ENCODE measurements at places on chromosomes 3 and 15.

DNA sequence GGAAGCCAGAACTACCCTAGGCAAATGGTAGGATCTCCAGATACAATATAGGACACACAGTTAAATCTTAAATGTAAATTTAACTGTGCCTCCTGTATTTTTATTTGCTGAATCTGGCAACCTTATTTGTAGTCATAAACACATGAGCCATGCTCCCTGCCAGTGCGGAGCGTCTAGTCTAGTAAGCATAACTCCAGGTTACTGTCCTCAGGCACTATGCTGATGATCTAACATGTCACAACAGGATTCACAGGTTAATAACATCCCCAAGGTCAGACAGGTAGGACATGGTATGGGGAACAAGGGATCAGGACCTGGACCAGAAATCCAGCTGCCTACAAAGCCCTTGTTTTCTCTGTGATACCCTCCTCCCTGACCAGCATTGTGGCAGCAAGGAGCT, 305.1 kb downstream of the CACNA2D3 start:
- no peak for DNase-seq

GRCh38 chr15:88015228-88015860, 241.2 kb downstream of the NTRK3 start:
- DNase-seq = no peak

DNA sequence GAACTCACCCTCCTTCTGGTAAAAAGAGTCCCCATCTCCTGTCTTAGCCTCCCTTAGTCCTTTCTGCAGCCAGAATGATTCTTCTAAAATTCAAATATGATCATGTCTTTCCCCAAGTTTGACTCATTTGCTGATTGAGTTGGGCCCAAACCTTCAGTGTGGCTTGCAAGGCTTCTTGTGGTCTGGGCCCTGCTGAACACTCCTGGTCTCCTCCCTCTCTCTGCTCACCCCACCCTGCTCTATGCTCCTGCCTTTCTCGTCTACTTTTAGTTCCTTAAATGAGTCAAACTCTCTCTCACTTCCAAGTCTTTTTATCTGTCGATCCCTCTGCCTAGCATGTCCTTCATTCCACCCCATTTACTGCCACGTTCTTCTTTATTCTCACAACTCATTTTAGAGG, 72.6 kb downstream of the CCR1 start:
- DNase-seq = no peak

- no peak for DNase-seq
Observed at GRCh38 chr15:99180086-99180963, 69.1 kb downstream of the TTC23 start.

DNA sequence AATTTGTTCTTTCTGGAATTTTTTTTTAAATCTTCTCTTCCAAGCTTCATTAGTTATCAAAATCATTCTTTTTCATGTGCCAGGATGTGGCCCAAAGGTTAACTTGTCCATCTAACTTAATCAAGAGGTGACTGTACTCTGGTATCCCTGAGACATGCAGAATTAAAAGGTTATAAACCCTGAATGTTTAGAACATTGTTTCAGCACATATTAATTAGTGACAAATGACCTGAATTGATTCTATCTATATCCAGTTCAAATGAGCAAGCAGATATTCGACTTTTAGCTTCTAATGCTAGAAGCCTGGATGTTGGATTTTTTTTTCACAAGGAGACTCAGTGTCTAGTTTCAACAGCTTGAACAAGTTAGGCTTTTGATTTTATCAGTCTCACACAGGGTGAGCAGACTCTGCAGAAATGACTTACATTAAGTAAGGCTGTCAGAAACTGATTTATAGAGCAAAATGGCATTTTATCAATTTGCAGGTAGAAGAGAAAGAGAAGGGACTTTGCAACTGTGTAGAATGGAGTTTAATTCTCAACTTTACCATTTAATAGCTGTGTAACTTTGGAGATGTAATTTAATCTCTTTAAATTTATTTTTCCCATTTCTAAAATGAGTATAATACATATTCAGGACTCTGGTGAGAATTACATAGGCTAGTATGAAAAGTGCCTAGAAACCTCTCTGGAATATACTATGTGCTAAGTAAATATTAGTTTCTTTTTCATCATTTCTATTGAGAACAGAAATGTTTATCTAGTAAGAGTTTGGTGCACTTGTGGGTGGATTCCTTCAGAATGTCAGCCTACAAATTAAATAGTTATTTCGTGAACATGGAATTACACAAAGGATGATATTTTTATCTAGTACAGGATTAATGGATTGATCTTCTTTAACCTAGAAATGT, 100.0 kb downstream of the ALCAM start:
- no peak for DNase-seq

GRCh38 chr3:67518236-67518635, 136.2 kb downstream of the SUCLG2 start:
- DNase-seq = no peak

DNA sequence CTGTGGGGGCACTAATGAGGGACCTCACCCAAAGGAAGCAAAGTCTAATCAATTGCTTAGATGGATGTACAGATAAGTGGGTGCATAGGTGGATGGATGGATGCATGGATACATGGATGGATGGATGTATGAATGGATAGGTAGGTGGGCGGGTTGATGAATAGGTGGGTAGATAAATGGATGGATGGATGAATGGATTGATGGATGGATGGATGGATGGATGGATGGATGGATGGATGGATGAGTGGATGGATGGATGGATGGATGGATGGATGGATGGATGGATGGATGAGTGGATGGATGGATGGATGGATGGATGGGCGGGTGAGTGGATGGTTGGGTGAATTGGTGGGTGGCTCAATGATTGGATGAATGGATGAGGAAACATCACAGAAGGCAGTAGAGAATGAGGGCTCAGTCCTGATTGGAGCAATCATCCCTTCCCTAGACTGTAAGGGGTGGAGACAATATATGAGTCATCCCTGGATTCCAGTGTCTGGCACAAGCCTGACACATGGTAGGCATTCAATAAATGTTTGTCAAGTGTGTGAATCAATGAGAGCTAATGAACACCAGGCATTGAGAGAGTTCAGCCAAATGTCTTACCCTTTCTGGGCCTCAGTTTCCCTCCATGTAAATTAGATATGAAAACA, 40.4 kb upstream of the PXYLP1 start:
- no peak for DNase-seq

- no peak for DNase-seq
Observed at GRCh38 chr3:152026033-152026556, 152.7 kb downstream of the SUCNR1 start.

GRCh38 chr15:62618432-62618831, 424.1 kb upstream of the TPM1 start:
- DNase-seq = no peak

DNA sequence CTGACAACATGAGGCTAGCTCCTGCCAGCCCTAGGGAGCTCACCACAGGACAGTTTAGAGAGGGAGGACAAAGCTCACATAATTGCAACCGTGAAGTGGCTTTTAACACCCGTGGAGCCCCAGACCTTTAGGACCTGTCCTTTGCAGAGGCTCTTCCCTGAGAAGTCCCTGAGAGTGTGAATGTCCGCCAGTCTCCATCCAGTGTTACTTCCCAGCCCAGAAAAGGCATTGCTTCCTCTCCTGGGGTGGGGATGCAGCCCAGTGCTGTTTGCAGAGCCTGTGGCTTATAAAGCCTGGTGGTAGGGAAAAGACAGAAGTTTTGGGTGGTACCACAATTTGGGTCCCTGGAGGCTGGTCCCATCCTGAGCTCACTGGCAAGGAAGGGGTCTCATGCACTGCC, 182.0 kb downstream of the SLCO3A1 start:
- no peak for DNase-seq

DNA sequence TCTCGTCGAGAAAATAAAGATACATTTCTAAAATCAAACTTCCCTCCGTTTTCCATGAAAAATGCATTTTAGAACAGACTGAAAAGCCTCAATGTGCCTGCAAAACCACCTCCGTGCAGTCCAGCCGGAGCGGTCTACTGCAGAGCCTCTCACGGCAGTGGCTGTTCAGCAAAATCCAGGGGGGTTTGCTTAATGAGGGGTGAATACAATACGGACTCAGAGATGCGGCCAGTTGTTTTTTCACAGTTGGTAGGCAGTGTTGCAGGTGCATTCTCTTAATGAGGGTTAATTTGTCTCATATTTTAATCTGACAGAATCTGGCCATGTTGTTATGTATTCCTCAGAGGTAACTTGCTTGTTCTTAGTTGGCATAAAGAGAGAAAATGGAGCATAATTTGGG, 223.0 kb downstream of the EBLN2 start:
- no peak for DNase-seq

- DNase-seq = no peak
Observed at GRCh38 chr3:160124224-160124623, 101.0 kb upstream of the C3orf80 start.

- no peak for DNase-seq
Observed at GRCh38 chr15:90697175-90697574, 20.0 kb upstream of the BLM start.

DNA sequence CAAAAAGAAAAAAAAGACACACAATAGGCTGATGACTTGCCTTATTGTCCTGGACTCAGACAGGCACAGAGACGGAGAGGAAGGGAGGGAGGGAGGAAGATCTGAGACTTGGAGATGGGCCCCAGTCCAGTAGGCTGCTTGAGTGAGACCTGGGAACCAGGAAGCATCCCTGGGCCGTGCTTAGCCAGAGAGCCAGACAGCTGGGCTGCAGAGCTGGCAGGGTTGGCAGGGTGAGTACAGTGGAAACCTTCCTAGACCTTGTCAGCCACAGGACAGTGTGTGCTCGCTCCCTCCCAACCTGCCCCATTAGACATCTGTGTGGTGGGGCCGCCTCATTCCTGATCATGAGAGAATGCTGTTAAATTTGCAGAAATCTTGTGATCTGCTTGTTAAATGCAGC, 107.9 kb upstream of the ALDH1A3 start:
- DNase-seq = no peak

DNA sequence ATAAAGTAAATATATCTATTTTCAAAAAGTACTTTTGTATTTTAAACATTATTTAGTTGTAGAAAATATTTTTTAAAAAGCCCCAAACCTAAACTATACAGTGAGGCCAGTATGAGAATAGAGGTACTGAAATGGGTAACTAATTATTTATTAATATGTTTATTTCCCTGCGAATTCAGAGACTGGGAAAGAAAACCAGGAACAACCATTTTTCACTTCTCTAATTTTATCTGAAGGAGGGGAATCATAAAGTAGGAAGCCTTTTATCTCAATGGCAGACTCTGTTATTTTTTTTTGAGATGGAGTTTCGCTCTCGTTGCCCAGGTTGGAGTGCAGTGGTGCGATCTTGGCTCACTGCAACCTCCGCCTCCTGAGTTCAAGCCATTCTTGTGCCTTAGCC, 63.6 kb upstream of the TRAK1 start:
- DNase-seq = no peak

- no peak for DNase-seq
Observed at GRCh38 chr3:26713091-26713490, 90.5 kb downstream of the LRRC3B start.

DNA sequence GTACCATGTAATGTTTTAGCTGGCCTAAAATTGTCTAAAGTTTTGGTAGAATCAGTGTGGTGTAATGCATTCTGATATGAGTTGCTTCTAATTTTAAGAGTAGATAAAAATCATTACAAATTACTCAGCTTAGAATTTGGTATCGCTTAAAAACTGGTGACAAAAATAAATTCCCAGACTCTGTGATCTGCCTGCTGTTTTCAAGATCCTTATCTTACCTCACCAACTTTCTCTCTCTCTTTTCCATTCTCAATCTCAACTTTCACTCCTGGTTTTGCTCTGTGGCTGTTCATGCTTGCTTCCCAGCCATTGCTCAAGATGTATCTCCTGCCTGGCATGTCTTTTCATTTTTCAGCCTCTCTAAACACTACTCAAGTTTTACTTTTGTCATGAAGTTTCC, 45.7 kb downstream of the TCF12 start:
- no peak for DNase-seq

DNA sequence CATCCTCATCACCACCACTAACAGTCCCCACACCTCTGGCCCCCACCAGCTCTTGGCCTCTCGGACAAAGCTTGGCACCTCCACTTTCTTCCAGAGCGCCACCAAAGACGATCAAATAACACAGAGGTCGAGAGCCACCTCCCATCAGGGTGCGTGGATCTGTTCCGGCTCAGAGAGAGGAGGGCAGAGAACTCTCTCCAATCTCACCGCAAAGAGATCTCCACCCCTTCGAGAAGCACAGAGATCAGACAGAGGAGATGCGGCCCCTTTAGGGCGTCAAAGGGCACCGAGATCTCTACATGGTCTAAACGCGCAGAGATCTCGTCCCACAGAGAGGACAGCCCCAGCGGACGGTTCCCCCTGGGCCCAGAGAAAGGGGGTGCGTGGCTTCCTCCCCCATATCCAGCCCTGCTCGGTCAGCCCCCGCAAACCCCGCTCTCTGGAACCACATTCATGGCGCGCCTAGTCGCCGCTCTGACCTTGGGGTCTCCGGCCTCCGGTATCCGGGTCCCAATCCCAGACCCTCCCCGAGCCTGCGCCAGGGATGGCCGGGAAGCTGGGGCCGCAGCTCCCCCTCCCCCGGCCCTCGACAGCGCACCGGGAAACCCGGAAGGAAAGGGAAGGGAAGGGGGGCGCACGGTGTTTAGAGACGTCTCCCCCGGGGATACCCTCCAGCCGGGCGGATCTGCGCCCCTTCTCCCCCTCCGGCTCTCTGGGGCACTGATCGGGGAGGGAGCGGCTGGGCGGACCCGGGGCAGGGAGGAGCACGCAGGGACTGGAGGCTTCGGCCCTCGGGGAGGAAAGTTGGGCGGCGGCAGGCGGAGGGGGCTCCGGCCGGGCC, 608 bp downstream of the SCN5A start:
- no peak for DNase-seq

GRCh38 chr3:153753035-153753434, 368.2 kb upstream of the ARHGEF26 start:
- no peak for DNase-seq

All from stimulated activated CD4-positive, alpha-beta T cell treated with anti-CD3 and anti-CD28 coated beads, Interleukin-1b, Interleukin-23, amount 100 ng/mL, for 4 hours (primary cell).